ENCODE measurements at places on chromosomes 3 and 15.

DNA sequence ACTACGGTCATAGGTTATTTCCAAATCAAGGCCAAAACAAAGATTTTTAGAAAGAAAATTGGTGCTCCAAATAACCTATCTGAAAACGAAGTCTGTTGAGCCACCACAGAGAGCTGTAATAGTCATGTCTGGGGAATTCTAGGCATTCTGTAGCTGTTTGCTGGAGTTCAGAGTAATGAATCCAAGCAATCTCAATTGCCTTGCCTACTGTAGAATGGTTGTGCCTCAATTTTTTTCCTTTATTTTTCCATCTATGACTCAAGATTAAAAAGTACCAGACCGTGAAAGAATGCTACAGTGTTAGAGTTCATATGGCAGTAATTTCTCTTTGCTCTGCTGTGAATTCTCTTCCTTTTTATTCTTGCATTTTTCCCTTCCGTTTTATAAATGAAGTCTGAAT lies 1007.2 kb upstream of the ALCAM start:
- no peak for DNase-seq

DNA sequence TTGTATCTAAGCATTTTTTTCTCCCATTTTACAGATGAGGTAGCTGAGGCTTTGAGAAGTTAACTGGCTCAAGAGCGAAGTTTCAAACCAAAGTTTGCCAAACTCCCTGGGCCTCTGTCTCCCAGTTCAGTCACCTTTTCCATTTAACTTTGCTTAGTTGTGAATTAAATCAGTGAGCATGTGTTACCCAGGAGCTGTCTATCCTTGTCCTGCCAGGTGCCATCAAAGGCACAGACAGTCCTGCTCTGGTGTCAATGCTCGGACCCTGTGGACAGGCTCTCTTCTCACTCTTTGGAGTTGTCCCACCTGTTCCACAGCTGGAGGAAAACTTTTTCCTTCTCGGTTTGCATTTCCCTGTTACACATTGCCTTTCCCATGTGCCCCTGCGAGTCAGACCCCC lies 8.6 kb downstream of the EPHB1 start:
- DNase-seq, result no peak

DNA sequence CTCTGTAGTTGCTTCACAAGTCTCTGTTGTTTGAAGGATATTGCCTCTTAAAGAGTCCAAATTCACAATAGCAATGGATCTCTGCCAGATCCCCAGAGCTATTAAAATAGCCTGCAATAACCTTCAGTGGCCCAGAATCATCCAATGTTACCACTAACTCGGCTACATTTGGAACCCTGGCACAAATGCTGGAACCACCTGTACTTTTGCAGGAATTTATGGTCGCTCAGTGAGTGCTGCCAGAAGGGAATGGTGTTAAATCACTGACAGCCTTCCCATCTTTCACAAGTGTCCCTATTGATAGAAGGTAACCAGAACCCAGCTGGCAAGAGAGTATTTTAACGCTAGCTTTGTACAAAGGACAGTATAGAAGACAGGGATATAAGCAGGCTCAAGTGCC lies 298.8 kb upstream of the PLSCR5 start:
- DNase-seq, result no peak

- DNase-seq, result no peak
These were observed 84.1 kb downstream of the SNRK start for GRCh38 chr3:43370293-43370980.

- DNase-seq, result no peak
These were observed 77.0 kb downstream of the EPHA3 start for GRCh38 chr3:89184151-89184995.

DNA sequence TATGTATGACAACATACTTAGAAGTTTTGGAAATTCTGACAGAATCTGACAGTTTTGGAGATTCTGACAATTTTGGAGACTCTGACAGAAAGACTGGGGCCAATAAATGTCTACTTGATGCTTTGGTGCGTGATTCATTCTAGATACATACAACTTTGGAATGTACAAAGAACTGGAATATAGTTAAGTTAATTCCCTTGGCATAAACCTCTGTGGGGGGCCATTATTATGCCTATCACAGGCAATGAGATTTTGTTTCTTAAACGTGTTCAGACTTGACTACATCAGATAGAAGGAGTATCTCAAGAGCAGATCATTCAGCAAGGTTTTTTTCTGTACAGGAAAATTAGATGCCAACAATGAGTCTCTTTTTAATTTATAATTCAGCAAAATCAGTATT lies 617.6 kb upstream of the ZNF717 start:
- DNase-seq, result no peak

GRCh38 chr15:75597667-75598341 lies 18.7 kb upstream of the PTPN9 start:
- DNase-seq, result no peak

GRCh38 chr15:85551221-85551832 lies 170.9 kb downstream of the AKAP13 start:
- no peak for DNase-seq

- DNase-seq, result no peak
These were observed 1.7 kb downstream of the ANXA2 start for GRCh38 chr15:60396100-60396499.

DNA sequence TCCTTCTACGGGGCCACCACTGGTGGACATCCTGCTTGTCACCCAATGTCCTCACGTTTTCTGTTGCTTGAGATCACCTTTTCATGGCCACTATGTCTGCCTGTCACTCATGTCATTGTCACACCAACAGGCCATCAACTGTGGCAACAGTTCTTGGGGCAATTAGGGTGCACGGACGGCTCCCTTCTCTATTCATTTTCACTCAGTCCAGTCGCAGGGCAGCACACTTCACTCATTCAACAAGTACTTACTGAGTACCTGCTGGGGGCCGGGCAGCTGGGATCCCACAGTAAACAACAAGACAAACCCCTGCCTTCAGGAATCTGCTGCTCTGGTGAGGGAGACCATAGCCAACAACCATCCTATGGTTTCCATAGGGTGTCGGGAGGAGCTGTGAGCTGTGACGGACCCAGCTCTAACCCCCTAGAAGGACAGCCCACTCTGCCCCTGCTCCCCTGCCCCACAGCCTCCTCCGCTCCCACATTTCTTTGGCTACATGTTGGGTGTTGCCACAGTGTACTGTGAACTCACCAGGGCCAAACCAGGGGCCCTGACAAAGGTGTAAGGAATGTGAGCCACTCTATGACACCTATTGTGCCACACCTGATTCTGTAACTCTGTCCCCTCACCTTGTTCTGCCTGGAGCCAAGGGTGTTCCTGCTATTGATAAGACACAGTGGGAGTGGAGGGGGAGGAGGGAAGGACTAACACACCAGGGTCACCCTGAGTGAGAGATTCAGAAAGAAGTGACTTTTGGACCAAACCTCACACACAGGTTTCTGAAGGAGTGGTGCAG lies 1.9 kb downstream of the VILL start:
- no peak for DNase-seq

DNA sequence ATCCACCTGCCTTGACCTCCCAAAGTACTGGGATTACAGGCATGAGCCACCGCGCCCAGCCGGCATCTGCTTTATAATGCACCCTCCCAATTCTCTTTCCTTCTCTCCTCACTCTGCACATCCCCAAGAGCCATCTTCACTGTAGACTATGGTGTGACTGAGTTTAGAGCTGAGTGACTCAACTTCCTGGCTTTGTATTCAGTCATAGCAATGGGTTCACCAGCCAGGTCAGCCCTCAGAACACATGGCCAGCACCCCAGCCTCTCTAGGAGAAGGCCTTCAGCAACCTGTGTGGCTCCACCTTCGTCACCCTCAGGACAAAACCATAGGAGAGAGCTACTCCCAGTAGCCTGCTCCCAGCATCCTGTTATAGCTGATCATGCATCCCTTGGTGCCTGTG lies 33.0 kb downstream of the ARID3B start:
- no peak for DNase-seq

GRCh38 chr3:53158765-53159155 lies 2.2 kb upstream of the PRKCD start:
- no peak for DNase-seq

- no peak for DNase-seq
These were observed 174.0 kb downstream of the RAB11A start for GRCh38 chr15:66043264-66043663.

DNA sequence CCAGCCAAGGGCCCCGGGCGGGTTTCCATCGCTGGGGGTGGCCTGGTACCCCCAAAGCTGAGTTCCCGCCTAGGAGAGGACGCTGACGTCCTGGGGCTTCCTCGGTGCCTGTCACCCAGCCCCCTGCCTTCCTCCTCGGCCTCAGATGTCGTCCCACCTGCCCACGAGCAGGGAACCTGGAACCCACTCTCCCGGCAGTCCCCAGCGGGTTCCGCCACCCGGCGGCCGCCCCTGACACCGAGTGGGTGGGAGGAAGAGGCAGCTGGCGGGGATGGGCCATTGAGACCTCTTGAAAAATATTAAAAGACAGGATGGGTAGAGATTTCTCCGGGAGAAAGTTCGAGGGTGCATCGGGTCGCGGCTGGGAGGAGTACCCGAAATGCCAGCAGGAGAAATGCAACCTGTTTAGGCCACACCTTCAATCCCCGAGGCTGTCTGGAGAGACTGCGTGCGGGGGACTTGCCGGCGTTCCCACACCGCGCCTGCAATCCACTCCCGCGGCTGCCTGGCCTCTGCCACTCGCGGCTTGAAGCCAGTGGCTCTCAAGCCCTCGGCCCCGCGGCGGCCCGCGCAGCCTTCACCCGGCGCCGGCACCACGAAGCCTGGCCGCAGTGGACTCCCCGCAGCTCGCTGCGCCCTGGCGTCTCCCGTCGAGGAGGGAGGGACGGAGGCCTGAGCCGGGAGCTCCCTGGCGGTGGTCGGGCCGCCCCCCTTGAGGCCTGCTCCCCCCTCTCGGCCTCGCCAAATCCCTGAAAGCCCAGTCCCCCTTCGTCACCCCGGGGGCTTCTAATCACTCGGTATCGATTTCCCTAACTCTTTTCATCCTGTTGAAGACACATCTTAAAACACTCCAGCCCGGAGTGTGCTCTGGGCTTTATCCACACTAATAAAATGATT lies 8.6 kb upstream of the NR2F2 start:
- no peak for DNase-seq
